Muscle of arm (tissue), 14 donors: ENCODE measurements at places on chromosomes 12 and 14. TPM values are rescaled to one million over a fixed set of nuclear protein-coding genes. Genes with fewer than 3 reads are reported as not detected.

Gene TMEM229B
- 0.43 TPM for polyA plus RNA-seq

Gene TNFRSF1A
- polyA plus RNA-seq: 71.7 TPM

Gene PAX9
- not detected for polyA plus RNA-seq

Gene PTPRR
- 2.2 TPM for polyA plus RNA-seq

Gene LMNTD1
- polyA plus RNA-seq: not detected

Gene TBK1
- not detected for polyA plus RNA-seq

Gene RNASE7
- polyA plus RNA-seq: not detected

Gene TMTC1
- 39.0 TPM for polyA plus RNA-seq

Gene AQP6
- polyA plus RNA-seq: not detected

Gene TMEM63C
- polyA plus RNA-seq: 1.8 TPM

Gene GLI1
- polyA plus RNA-seq: not detected
